ENCODE measurements at places on chromosomes 7 and 10. TPM values are rescaled to one million over a fixed set of nuclear protein-coding genes. Genes with fewer than 3 reads are reported as not detected.

CWF19L1 gene
- total RNA-seq = 39.7 TPM

C10orf67 gene
- not detected for total RNA-seq

SLC25A13 gene
- total RNA-seq = 4.1 TPM

CAMK2B gene
- total RNA-seq = 4.6 TPM

UTF1 gene
- not detected for total RNA-seq

PPP1R3C gene
- total RNA-seq = 50.0 TPM

COL28A1 gene
- 14.3 TPM for total RNA-seq

PDCD4 gene
- 39.3 TPM for total RNA-seq

SLIT1 gene
- total RNA-seq = 2.9 TPM

TDRD1 gene
- 7.6 TPM for total RNA-seq

SGMS1 gene
- total RNA-seq = 74.5 TPM

RTKN2 gene
- not detected for total RNA-seq

SLC13A4 gene
- total RNA-seq = not detected

PRKAR1B gene
- total RNA-seq = 28.1 TPM

NEURL1 gene
- total RNA-seq = 1.2 TPM

KLHDC10 gene
- total RNA-seq = 46.3 TPM

PGAM2 gene
- not detected for total RNA-seq

CLDN12 gene
- total RNA-seq = 24.3 TPM

- no peak for DNase-seq
Observed at GRCh38 chr7:21374134-21374533, 53.7 kb upstream of the SP4 start.

- DNase-seq = no peak
Observed at GRCh38 chr7:149070372-149071125, 20.0 kb downstream of the ZNF786 start.

DNA sequence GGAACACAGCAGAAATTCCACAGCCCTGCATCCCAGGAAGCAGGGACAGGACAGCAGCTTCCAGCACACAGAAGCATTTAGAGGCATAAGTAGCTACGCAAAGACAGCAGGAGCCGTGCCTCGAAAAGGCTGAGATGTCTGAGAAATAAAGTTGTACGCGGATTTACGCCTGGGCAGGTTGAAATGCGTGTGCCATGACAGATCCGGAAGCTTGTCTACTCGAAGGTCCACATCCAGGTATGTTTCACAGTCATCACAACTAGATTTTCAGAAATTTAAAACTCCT is 26.1 kb downstream of the DIP2C start:
- DNase-seq = no peak

DNA sequence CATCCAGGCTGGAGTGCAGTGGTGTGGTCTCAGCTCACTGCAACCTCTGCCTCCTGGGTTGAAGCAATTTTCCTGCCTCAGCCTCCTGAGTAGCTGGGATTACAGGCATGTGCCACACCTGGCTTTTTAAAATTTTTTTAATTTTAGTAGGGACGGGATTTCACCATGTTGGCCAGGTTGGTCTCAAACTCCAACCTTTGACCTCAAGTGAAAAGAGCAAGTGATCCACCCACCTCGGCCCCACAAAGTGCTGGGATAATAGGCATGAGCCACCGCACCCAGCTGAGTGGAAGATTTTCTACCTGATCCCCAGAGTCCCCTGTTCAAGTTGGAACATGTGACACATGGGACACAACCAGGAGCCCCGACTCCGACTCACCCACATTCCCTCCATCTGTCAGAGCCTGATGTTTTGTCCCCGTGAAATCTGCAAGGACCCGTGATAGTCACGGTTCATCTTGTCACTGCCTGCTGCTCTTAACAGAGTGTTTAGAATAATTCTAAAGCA is 104.5 kb downstream of the SMURF1 start:
- DNase-seq = no peak

DNA sequence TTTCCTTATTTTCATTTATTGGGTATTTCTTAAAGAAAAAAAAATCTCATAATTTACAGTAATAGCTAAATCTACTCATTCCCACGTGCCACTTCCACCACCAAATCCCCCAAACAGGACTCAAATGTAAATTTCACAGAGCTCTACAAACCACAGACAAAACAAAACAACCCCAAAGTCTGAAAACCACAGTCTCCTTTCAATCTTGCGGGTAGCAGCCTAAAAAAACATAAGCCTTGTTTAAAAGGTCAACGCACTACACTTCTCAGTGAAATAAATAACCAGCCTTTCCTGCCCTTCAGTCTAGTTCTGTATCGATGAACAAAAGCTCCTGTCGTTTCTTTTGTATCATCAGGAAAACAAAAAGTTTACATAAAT is 121.8 kb upstream of the AFAP1L2 start:
- DNase-seq = no peak

GRCh38 chr10:120110196-120110595 is 217.7 kb downstream of the SEC23IP start:
- no peak for DNase-seq

- no peak for DNase-seq
Observed at GRCh38 chr10:650886-651615, 38.4 kb downstream of the DIP2C start.

DNA sequence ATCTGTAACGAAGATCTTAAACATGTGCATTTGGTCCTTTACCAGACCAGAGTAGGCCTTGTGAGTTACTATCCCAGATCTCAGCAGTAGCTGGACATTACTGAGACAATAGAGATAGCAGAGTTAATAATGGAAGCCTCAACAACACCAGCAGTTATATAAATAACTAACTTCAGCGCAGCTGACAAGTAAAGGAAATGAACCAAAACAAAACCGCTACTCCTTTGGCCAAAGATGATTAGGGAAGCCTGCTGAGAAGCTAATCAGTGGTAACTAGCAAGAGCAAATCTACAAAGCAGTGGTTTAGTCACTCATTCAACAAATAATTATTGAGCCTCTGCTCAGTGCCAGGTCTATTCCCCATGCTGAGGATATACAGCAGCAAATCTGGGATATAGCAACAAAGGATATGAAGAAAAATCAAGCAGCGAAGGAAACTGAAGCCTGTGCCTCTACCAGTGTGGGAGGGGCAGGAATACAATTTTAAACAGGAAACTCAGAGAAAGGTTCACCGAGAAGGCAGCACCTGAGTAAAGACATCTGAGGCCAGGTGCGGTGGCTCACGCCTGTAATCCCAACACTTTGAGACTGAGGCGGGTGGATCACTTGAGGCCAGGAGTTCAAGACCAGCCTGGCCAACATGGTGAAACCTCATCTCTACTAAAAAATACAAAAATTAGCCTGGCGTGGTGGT is 103.6 kb downstream of the ELMO1 start:
- no peak for DNase-seq

GRCh38 chr10:29710128-29710527 is 75.4 kb upstream of the SVIL start:
- no peak for DNase-seq

GRCh38 chr7:134089446-134089845 is 37.7 kb upstream of the LRGUK start:
- DNase-seq = no peak

GRCh38 chr7:24764972-24765744 is 7.9 kb upstream of the GSDME start:
- peak; percentile 38 for DNase-seq

DNA sequence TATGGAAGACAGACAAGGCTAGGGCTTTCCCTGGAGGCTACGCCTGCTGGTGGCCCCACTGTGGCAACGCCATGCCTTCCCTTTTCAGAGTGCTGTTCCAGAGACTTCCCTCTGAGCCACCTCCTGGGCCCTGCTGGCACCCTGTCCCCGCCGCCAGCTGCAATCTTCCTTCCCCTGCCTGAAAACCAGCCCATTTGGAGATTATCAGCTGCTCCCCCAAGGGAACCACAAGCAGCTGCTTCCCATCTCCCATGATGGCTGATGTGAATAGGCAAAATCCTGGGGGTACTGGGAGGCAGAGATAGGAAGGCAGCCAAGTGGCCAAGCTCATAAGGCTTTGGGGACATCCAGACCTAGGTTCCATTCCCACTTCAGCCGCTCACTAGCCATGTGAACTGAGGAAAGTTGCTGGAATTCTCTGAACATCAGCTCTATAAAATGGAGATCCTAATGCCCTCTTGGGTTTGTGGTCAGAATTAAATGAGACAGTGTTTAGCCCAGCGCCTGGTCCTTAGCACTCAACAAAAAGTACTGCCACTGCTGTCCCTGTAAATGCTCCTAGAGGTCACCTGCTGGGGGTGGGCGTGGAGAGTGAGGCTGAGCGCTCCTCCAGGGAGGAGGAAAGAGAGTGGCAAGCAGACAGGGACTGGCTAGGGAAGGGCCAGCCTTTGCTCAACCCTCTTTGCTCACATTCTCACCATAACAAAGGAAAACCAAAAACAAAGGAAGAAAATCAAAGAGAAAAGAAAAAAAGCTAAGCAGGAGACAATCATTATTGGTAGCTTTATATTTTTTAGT is 5.9 kb downstream of the TSPAN33 start:
- DNase-seq = no peak

DNA sequence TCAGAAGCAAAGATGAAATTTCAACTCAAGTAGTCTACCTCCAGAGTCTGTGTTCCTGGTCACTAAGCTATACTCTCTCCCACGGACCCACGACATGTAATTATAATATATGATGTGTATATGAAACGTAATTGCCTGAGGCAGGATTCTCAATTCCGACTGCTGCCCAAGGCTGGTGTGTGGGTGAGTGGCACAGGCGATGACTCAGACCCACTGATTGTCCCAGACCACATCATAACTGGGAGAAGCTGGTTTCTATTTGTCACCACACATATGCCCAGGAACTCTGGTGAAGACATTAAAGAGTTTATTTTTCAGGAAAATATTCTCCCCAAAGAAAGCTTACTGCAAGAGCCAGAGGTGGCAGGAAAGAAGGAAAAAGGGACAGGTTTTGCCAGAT is 219.3 kb downstream of the JAZF1 start:
- DNase-seq = no peak

- DNase-seq = no peak
Observed at GRCh38 chr7:104098890-104099289, 108.9 kb downstream of the ORC5 start.

GRCh38 chr7:30928254-30928872 is 16.7 kb downstream of the AQP1 start:
- DNase-seq = peak; percentile 20

GRCh38 chr10:105154736-105155135 is 513.6 kb downstream of the SORCS3 start:
- DNase-seq = no peak

DNA sequence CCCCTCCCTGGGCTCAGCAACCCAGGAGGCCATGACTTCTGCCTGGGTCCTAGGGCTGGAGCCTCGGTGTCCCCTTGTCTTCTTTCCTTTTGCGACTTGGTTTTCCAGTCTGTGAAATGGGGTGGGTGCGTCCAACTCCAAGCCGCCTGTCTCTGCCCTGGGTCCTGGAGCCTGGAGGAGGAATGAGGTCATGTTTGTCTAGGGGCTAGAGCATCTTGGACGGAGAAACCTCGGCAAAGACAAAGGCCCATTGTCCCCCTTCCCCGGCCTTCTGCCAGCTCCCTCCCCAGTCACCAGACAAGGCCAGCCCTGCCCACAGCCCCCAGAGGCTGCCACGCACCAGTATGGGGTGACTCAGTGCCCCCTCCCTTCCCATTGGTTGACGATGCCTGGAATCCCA is 39.8 kb upstream of the ELN start:
- DNase-seq = no peak

GRCh38 chr7:27118580-27118979 is 12.0 kb downstream of the HOXA4 start:
- no peak for DNase-seq

- DNase-seq = peak; percentile 62
Observed at GRCh38 chr10:119316729-119317097, 109.3 kb downstream of the GRK5 start.

DNA sequence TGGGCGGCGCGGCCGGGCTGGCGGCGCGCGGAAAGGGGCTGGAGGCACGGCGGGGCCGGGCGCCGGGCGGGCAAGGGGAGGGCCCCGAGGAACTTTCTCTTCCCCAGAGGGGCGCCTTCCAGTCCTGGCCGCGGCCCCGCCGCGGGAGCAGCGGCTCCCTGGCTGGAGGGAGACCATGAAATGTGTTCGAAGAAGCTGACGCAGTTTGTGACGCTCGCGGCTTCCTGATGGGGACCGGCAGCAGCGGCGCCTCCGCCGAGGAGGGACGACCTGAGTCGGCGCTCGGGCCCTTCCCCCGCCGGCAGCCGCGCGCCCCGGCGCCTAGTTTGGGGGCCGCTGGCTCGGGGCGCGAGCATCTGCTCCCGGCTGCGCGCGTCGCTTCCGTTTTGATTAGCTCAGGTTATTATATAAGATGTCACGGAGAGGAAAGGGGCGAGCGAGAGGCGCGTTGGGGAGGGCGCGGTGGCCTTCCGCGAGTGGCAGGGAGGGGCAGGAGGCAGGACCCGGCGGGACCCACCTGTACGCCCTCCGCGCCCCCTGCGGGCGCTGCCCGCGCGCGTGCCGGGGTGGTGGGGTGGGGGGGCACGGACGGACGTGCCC is 57.1 kb upstream of the PCGF5 start:
- peak; percentile 87 for DNase-seq

DNA sequence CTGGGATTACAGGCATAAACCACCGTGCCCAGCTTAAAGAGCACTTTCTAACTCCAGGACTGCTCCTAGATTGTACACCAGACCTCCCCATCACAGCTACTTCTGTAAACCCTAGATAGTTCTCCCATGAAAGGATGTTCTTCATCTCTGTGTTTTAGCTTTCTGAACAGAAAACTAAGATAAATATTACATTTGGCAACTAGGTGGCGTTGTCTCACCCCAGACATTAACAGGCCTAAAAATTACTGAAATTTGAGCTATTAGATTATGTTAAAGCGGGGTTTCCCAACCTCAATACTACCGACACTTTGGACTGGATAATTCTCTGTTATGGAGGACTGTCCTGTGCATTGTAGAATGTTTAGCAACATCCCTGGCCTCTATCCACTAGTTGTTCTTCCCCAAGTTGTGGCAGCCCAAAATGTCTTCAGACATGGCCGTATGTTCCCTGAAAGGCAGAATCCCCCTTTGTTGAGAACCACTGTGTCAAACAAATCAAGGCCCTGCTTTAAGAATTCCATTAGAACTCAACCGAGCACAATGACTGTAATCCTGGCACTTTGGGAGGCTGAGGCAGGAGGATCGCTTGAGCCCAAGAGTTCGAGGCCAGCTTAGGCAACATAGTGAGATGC is 19.1 kb downstream of the ATOH7 start:
- DNase-seq = peak; percentile 59

- DNase-seq = no peak
Observed at GRCh38 chr7:151888079-151889067, 11.5 kb upstream of the PRKAG2 start.

GRCh38 chr7:27745064-27745583 is 5.2 kb downstream of the TAX1BP1 start:
- DNase-seq = peak; percentile 79

GRCh38 chr7:112784603-112785002 is 5.6 kb downstream of the TMEM168 start:
- no peak for DNase-seq

- DNase-seq = no peak
Observed at GRCh38 chr10:112213836-112214235, 30.3 kb upstream of the GPAM start.

DNA sequence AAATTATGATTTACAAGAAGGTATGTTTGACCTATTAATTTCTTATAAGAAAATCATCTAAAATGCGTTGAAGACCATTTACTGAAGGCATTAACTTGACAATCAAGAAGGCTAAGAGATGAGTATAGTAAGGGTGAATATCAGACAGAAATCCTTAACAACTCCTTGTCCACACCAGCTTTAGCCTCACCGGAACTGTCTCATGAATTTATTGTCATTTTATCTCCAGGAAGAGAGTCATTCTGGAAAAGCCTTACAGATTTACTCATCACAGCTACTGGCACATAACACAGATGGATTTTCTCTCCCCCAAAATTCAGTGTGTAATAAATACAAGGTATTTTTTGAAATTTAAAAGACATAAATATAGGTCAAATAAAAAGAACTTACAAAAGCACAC is 129.4 kb upstream of the LSM8 start:
- DNase-seq = no peak

Measured in stomach (tissue), 19 donors.